ENCODE measurements at places on chromosomes 16 and 17.
A peak's percentile ranks its signal among the peaks of the same experiment; 100 is the strongest.

DNA sequence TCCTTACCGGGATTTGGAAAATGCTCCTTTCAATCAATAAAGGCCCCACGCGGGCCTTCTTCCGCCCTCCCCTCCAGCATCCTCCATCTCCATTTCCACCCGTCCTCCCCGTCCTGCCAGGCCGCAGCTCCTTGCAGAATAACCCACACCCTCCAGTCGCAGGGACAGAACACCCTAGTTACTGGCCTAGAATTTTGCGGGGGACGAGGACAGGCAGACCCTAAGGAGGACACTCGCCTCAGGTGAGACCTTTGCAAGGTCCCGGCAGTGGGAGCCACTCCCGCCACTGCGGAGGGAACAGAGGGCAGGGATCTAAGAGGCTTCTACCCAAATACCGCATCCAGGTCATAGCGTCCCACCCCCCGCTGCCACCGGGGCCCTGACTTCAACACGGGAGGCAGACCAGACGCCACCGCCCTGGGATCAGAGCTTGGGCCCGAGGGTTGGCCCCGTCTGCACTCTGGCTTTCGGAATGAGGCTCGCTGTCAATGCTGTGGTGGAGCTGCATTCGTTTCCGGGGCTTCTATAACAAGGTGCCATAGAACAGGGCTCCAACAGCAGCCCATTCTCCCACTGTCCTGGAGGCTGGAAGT is 26.8 kb downstream of the SLC25A10 start:
- DNase-seq, result no peak

- no peak for DNase-seq
Measured at GRCh38 chr17:49290690-49291359, 60.2 kb upstream of the PHOSPHO1 start.

DNA sequence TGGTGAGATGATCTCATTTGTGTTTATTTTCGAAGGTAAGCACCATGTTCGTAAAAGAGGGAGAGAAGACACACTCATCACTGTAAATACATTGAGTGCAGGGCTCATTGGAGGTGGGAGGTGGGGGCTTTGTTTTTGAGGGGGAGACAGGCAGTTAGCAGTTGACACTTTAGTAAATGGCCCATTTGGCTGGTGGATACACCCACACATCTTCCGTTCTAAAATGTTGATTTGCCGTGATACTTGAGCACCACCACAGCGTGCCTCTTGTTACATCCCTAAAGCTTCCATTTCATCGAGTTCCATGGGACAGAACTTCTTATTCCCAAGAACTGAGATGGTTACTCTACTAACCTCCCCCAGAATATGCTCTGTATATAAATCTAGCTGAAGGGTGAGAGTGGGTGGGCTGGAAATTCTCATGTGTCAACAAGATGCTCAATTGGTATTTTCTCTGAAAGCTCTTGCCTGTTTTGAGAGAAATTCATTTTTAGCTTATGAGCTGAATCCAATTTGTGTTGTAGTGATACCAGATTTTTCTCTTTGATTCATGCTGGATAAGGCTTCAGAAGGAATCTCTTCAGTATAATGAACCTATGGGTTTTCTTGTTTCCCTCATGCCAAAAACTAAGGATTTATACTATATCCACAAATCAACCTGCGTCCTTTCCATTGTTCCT is 314.3 kb downstream of the RBFOX1 start:
- no peak for DNase-seq

DNA sequence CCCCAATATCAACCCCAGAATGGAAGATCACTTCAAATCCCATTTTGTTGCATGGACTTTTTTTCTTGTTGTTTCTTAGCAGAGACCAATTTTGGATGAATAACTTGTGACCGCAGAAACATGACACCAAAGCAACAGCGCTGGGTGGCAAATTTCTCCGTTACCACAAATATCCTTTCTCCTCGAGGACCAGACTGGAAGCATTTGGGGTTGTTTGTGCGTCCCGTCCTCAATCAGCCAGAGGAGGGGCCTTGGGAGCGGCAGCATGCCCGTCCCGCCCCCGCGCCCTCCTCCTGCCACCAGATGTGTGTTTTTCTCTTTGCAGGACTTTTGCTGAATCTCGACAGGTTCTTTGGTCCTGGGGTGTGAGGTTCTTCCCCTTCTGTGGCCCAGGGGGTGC is 282.5 kb upstream of the FOXF1 start:
- no peak for DNase-seq

DNA sequence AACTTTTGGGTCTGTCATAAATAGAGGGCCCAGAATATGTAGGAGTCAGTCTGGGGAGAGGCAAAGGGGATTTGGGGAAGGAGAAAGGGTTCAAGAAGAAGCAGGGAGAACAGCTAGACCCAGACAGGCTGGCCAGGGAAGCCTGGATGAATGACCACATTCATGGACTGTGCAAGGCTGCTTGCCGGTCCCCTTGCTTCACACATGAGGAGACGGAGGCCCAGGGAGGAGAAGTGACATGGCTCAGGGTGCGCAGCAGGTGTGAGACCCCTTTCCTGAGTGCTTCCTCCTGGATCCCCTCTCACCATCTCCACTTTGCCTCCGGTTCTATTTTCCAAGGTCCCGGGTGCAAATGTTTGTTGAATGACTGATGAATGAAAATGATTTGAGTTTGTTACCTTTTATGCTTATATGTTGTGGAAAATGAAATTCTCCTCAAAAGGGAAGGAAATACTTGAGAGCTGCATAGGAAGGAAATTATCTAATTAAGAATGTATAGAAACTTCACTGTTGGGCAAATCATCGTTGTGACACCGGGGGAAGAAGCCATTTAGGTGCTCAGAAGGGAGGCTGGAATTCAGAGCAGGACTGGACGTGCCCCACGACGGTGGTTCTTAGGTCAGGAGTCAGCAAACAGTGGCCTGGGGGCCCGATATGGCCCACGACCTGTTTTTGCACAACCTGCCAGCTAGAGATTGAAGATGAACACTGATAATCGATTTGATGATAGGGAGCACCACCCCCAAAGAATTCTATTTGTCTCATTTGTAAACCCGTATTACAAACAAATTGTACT is 559 bp downstream of the ITGAM start:
- no peak for DNase-seq

DNA sequence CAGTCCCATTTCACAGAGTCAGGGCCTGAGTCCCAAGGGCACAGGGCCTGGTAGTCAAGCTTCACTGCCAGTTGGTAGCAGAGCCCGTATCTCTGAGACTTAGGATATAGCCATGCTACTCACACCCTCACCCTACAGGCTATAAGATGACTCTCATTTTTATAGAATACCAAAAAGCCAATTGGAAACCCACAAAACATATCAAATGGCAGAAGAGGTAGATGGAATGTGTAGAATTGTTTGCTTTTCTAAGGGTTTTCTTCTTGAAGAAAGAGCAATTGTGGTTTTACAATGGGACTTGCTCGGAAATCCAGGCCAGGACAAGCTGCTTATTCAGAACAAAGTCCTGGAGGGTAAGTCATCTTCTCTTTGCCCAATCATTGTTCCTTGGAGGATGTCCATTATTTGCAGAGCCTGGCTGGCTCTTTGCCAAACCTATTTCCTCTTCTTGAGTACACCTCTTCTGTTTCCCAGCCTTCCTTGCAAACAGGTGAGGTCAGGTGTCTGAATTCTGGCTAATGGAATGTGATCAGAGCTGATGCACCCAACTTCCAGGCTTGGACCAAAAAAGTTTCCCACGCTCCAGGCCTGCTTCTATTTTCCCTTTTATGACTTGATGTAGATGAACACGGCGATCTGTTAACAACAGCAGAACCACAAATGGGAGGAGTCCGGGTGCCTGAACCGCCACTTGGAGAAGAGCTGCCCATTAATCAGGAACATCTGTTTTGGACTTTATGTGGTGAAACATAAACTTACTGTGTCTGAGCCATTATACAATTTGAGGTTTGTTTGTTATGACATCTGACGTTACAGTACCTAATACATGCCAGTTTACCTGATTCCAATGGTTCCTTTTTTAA is 16.9 kb upstream of the CCL22 start:
- DNase-seq, result no peak

GRCh38 chr16:25210758-25211157 is 6.0 kb upstream of the AQP8 start:
- no peak for DNase-seq

- no peak for DNase-seq
Measured at GRCh38 chr16:11450136-11450535, 104.9 kb downstream of the RMI2 start.

DNA sequence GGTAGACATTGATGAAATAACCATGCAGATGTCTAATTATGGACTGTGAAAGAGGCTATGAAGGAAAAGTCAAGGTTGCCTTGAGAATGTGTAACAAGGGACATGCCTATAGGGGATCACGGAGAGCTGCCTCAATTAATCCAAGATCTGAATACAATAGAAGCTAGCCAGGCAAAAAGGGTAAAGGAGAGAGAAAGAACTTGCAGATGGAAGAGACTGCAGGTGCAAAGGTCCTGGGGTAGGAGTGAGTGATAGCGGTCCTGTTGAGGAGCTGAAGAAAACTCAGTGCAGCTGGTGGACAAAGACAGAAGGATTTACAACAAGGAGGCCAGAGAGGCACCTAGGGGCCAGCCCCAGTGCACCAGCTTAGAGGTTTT is 15.9 kb upstream of the TNS4 start:
- no peak for DNase-seq

- DNase-seq, result peak; percentile 83
Measured at GRCh38 chr17:67378454-67379250, 1.6 kb downstream of the PITPNC1 start.

DNA sequence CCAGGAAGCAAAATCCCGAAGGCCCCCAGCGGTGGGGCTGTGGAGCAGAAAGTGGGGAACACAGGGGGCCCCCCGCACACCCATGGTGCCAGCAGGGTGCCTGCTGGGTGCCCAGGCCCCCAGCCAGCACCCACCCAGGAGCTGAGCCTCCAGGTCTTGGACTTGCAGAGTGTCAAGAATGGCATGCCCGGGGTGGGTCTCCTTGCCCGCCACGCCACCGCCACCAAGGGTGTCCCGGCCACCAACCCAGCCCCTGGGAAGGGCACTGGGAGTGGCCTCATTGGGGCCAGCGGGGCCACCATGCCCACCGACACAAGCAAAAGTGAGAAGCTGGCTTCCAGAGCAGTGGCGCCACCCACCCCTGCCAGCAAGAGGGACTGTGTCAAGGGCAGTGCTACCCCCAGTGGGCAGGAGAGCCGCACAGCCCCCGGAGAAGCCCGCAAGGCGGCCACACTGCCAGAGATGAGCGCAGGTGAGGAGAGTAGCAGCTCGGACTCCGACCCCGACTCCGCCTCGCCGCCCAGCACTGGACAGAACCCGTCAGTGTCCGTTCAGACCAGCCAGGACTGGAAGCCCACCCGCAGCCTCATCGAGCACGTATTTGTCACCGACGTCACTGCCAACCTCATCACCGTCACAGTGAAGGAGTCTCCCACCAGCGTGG is 6.5 kb downstream of the CBX2 start:
- no peak for DNase-seq

DNA sequence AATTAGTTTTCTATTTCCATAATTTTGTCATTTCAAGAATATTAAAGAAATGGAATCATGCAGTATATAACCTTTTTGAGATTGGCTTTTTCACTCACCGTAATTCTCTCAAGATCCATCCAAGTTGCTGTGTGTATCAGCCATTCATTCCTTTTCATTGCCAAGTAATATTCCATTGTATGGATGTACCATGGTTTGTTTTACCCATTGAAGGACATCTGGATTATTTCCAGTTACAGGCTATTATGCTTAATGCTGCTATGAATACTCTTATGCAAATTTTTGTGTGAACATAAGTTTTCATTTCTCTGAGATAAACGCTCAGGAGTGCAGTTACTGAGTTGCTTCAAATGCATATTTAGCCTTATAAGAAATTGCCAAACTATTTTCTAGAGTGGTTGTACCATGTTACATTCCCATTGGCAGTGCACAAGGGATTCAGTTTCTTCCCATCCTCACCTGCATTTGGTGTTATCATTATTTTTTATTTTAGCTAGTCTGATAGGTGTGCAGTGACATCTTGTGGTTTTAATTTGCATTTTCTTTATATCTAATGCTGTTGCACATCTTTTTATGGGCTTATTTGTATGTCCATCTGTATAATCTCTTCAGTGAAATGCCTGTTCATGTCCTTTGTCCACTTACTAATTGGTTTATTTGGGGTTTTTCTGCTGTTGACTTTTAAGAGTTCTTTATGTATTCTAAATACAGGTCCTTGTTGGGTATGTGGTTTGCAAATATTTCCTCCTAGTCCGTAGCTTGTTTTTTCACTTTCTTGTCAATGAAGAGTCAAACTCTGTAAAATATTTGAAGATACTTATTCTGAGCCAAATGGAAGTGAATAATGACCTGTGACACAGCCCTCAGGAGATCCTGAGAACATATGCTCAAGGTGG is 32.7 kb downstream of the BMERB1 start:
- no peak for DNase-seq

DNA sequence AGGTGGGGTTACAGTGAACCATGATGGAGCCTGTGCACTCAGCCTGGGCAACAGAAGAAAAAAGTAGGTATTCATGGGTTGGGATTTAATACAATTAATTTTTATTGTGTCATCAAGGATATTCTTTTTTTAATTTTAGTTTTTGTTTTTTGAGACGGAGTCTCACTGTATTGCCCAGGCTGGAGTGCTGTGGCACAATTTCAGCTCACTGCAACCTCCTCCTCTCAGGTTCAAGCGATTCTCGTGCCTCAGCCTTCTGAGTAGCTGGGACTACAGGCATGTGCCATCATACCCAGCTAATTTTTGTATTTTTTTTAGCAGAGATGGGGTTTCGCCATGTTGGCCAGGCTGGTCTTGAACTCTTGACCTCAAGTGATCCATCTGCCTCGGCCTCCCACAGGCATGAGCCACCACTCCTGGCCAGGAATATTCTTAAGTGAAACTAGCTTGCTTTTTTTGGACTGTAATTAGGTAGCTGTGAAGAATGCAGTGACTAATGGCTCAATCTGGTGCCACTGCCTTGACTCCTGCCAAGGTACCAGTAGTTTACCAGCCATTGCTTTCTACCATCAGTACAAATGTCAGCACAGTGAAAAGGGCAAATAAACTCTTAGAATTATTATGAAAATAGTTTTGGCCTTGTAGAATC is 4.8 kb downstream of the PPM1D start:
- DNase-seq, result no peak

GRCh38 chr17:77393274-77393600 is 252.5 kb downstream of the SEC14L1 start:
- DNase-seq, result no peak

GRCh38 chr17:32495359-32496231 is 8.8 kb downstream of the CDK5R1 start:
- no peak for DNase-seq

DNA sequence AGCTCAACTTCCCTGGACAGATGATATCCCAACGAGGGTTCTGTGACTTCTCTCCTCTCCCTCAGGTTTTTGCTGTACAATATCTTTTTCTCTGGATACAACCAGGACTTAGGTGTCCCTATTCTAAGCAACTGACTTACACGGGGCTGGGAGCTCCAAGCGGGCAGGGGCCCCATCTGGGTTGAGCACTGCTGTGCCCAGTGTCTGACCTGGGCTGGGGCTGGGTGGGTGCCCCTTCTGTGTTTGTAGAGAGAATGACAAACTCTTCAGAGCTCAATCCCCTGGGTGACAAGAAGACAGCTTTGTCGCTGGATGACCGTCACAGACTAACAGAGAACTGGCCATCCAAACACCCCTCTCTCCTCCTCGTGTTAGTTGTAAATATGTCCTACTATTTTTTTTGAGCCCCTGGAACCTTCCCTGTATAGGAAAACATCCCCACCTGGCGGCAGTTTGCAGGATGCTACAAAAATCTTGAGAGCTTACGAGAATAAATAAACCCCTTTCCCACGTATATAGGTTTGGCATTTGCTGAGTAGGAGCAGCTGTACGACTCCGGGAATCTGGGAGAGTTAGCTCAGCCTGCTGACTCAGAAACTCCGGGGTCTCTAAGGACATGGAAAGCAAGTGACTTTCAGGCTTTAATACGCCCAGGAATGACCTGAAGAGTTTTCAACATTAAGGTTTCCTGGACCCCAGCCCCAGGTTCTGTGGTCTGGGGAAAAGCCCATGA is 23.7 kb upstream of the RCVRN start:
- no peak for DNase-seq

Data from CD4-positive, alpha-beta T cell treated with Interleukin-1 beta for 1 hour (primary cell).